ENCODE measurements at places on chromosomes 12 and 14. TPM values are rescaled to one million over a fixed set of nuclear protein-coding genes. Genes with fewer than 3 reads are reported as not detected.

- no peak for DNase-seq
Observed at GRCh38 chr12:50739611-50740010, 24.3 kb upstream of the ATF1 start.

DNA sequence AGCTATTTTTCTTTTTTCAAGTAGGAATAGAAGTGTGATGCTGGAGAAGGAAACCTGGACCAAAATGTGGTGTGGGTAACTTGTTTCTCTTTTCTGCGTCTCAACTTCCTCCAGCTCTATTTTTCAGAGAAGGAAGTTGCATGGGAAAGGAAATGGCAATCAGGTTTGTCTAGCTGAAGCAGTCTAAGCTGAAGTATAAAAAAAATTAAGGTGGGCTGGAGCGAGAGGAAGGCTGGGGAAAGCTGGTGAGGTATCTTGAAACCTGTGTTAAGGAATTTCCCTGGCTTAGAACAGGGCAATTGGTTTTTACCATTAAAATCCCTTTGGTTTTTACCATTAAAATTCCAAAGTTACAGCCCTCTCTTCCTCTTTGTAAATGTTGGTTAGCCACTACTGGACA, 34.2 kb upstream of the NINJ2 start:
- DNase-seq, result no peak

- DNase-seq, result no peak
Observed at GRCh38 chr14:95364481-95365209, 44.9 kb upstream of the CLMN start.

DNA sequence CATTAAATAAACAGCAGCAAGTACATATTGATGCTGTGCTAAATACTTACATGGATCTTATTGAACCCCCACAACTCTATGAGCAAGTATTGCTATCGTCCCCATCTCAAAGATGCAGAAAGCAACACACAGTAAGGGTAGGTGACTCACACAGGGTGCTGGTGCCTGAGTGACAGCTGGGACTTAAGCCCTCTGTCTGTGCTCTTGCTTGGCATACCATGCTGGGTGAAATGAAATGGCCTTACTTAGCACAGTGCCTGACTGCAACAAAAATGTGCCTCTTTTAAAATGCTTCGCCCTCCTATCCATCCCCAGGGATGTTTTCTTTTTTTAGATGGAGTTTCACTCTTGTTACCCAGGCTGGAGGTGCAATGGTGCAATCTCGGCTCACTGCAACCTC, 788 bp downstream of the TEX52 start:
- DNase-seq, result no peak

The GPR135 gene
- 1.8 TPM for total RNA-seq

DNA sequence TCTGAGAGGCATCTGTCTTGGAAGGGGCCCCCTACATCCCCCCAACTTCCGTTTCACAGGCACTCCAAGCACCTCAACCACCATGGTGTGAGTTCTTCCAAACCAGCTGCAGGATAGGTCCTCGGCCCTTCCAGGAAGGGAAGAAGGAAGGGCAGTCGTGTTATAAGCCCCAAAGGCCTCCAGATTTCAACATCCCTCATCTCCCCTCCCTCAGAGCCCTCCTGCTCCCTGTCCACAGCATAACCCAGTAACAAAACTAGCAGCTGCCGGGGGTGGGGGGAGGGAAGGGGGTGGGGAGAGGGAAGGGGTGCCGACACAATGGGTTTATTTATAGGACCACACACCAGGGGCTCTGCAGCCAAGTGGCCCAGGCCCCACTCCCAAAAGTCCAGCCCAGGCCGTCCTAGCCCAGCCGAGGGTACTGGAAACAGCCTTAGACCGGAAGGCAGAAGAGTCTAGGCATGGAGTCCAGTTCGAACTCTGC, 18.3 kb downstream of the NCKAP5L start:
- no peak for DNase-seq

DNA sequence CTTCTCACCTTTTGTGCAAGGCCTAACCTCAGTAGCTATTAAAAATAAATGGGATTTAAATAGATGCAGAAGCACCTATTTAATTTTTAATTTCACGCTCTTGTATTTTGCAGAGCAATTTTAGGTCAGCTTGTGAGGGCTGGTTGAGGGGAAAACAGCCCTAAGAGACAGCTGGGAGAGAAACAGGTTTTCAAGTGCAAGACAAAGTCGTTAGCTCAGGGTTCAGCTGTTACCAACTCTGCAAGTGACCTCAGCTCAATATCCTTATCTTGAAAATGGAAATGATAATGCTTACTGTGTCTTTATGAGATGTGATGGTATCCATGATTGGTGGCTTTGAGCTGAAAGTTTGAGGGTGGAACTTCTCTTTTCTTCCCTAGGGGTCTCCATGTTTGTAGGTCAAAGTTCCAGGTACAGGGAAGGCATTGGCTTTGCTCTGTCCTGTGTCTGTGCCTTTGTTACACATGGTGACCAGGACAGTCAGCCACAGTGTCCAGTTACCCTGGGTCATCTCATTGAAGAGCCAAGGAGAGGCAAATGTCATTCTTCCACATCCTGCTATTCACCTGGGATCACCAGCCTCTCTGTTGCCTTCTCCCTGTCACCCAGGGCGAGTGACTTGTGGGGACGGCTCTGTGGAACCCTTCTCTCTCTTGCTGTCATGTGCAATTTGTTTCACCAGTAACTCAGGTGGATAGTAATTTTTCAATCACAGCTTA, 100.3 kb downstream of the SAMD4A start:
- no peak for DNase-seq

GRCh38 chr12:82682851-82683261, 3.9 kb upstream of the TMTC2 start:
- DNase-seq, result no peak

DNA sequence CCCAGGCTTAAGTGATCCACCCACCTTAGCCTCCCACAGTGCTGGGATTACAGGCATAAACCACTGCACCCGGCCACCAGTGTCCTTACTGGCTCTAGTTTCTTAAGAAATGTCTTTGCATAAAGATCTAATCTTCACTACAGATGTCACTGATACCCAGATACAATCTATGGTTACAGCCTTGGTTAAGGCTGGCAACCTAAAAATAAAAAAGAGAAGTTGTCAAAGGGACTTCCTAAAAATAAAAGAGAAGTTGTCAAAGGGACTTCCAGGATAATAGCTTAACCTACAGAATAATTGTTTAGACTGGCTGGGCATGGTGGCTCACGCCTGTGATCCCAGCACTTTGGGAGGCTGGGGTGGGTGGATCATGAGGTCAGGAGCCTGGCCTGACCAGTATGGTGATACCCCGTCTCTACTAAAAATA, 27.6 kb downstream of the ETFBKMT start:
- no peak for DNase-seq

- DNase-seq, result peak; percentile 68
Observed at GRCh38 chr12:115506822-115507559, 770.5 kb downstream of the MED13L start.

- no peak for DNase-seq
Observed at GRCh38 chr12:113137861-113138783, 2.6 kb upstream of the RASAL1 start.

DNA sequence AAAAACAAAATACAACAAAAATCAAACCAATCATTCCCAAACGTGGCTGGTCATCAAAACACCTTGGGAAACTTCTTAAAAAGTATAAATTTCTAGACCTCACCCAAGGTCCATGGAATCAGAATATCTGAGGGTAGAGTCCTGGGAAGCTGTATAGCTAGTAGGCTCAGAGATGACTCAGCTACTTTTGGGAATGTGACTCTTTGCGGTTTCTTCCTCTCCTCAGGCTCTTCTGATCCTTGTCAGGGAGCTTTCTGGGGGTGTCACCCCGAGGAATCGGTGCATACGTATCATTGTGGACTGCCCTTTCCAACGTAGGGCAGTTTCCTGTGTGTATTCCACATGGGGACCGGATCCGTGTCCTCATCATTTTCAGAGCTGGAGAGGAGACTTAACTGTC, 14.8 kb downstream of the JDP2 start:
- no peak for DNase-seq
